ENCODE measurements at places on chromosomes 16 and 17. TPM values are rescaled to one million over a fixed set of nuclear protein-coding genes. Genes with fewer than 3 reads are reported as not detected.

- no peak for DNase-seq
Measured at GRCh38 chr17:76446449-76447231, 6.3 kb downstream of the UBE2O start.

C16orf96 gene
- total RNA-seq, result not detected

GRCh38 chr16:73945631-73946030, 351.0 kb upstream of the PSMD7 start:
- no peak for DNase-seq

- no peak for DNase-seq
Measured at GRCh38 chr17:42153919-42154742, 658 bp downstream of the RAB5C start.

JPH3 gene
- total RNA-seq, result 0.05 TPM

- no peak for DNase-seq
Measured at GRCh38 chr16:66476328-66477027, 49.4 kb downstream of the BEAN1 start.

DNA sequence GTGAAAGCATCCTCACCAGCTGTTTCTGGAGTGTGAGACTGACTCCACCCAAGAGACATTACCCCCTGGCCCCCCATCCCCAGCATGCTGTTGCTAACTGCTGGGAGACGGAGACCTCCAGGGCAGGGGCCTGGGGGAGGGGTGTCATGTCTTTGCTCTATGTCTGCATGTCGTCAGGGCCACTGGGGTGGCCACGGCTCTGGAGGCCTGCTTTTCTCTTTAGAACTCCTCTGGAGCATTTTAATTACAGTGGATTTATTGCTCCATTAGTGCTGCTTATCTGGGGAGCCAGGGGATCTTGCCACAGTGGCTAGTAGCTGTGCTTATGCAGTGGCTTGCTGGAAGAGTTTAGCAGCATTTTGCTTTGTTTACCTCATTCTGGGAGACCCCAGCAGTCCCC, 32.3 kb downstream of the CLEC16A start:
- DNase-seq, result no peak

JMJD6 gene
- 44.9 TPM for total RNA-seq

GRCh38 chr17:81060416-81060815, 25.5 kb downstream of the BAIAP2 start:
- DNase-seq, result no peak

KRTAP4-2 gene
- total RNA-seq, result not detected

GRCh38 chr16:4158143-4159093, 42.2 kb upstream of the ADCY9 start:
- no peak for DNase-seq

- DNase-seq, result no peak
Measured at GRCh38 chr16:65655802-65656201, 533.9 kb upstream of the CDH11 start.

GAST gene
- total RNA-seq, result not detected

HBQ1 gene
- not detected for total RNA-seq

APOH gene
- total RNA-seq, result 0.34 TPM

DNA sequence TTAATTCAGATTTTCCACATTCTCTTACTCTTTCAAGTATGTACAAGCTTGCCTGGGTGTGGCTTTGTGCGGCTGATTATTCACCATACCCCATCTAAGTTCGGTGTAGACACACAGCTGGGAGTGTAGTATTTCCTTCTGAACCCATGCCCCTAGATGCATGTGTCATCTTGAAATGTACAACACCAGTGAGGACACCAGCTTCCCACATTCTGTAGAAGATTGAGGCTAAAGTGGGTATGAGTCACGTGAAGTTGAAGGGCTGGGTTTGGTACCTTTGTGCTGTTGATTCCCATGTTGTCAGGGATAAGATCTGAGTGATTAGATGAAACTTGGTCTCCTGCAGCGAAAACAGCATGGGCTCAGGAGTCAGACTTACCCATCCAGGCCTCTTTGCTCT, 14.6 kb upstream of the DHX8 start:
- no peak for DNase-seq

- peak; percentile 53 for DNase-seq
Measured at GRCh38 chr16:28494121-28494851, at the start of gene APOBR. Gene APOBR, plus strand, starts transcription at chr16:28494643. Its CDS starts 39 bp downstream, at chr16:28494682.

C16orf54 gene
- total RNA-seq, result 1.7 TPM

- DNase-seq, result no peak
Measured at GRCh38 chr16:56549161-56549560, 15.7 kb upstream of the MT4 start.

- DNase-seq, result no peak
Measured at GRCh38 chr16:27514806-27515205, 34.9 kb downstream of the GTF3C1 start.

SLC6A2 gene
- total RNA-seq, result not detected

TMEM100 gene
- total RNA-seq, result 18.3 TPM

USP43 gene
- total RNA-seq, result 0.24 TPM

- no peak for DNase-seq
Measured at GRCh38 chr16:80671281-80671849, 130.6 kb downstream of the DYNLRB2 start.

DNA sequence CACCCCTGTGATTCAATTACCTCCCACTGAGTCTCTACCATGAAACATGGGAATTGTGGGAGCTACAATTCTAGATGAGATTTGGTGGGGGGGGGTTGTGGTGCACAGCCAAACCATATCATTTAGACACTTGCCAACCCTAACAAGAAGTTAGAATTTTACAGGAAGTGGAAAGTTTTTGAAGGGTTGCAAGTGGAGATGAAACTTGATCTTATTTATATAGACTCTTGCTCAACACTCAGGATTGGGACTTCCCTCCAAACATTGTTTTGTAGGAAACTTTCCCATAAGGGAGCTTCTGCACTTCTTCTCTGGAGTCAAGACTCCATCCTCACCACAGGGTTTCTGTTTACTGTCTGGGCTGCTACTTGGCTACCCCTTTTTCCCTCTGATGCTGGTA, 266.7 kb upstream of the CDH11 start:
- no peak for DNase-seq

All from left cardiac atrium (tissue), 4 donors.